ENCODE measurements at places on chromosomes 11 and 22. TPM values are rescaled to one million over a fixed set of nuclear protein-coding genes. Genes with fewer than 3 reads are reported as not detected.

Gene PTH
- total RNA-seq = not detected

Gene TBC1D22A
- total RNA-seq = 22.0 TPM

Gene IRAG1
- total RNA-seq = 7.0 TPM

Gene OR51B2
- not detected for total RNA-seq

Gene TMEM191C
- 1.8 TPM for total RNA-seq

Gene MS4A5
- not detected for total RNA-seq

Gene GRM5
- not detected for total RNA-seq

Gene MMP1
- total RNA-seq = 78.2 TPM

Gene ENTHD1
- not detected for total RNA-seq

Gene DDI1
- total RNA-seq = not detected

Gene ATP6V1E1
- 154 TPM for total RNA-seq

Gene MUC6
- total RNA-seq = under 0.01 TPM

Gene PTGDR2
- 0.44 TPM for total RNA-seq

Gene LRRN4CL
- 89.6 TPM for total RNA-seq

Gene RFPL3
- not detected for total RNA-seq

Gene CRYBB3
- total RNA-seq = not detected

Gene OR8H3
- not detected for total RNA-seq

Gene OR8B4
- not detected for total RNA-seq

Gene OVCH2
- total RNA-seq = not detected

Gene SCN2B
- 0.99 TPM for total RNA-seq
